Colonic mucosa (tissue), 4 donors: ENCODE measurements at places on chromosomes 3 and 15. TPM values are rescaled to one million over a fixed set of nuclear protein-coding genes. Genes with fewer than 3 reads are reported as not detected.

DNA sequence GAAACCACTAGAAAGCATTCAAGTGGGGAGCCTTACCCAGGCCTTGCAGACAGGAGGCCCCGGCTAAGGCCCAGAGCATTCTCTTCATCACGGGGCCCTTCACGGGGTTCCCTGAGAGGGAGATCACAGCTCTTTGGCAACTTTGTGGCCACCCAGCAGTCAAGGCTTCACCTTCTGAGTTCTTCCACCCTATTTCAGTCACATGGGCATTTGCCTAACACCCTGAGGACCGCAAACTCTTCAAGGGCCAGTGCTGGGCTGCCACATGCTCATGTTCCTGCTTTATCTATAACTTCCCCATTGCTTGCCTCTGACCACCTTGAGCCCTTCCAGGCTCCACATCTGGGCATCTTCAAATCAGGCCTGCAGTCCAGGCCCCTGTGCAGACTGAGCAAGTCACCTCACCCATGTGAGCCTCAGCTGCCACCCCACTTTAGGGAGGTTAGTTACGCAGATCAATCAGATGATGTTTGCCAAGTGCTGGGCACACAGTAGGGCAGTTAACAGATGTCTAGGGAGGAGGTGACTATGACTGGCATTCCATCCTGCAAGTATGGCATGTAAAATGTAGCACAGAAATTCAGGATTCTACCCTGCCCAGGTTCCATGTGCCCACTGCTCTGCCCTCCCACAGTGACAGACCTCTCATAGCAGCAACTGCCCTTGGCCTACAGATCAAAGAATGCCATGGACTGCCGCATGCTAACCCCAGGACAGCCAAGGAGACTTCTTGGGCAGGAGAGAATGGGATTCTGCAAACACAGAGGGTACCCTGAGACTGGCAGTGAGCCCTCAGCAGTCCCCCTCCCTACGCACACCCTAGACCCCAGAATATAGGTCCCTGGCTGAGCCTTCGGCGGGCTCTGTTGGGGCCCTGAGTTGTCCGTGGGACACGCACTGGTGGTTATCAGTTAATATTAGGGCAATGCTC, 37.6 kb upstream of the ZNF710 start:
- no peaks in the 10 kb centered on the region for H3K27me3 ChIP-seq
- no peak overlapping the region for H3K27ac ChIP-seq
- DNase-seq, result no peak
- no peak overlapping the region for H3K4me3 ChIP-seq

DNA sequence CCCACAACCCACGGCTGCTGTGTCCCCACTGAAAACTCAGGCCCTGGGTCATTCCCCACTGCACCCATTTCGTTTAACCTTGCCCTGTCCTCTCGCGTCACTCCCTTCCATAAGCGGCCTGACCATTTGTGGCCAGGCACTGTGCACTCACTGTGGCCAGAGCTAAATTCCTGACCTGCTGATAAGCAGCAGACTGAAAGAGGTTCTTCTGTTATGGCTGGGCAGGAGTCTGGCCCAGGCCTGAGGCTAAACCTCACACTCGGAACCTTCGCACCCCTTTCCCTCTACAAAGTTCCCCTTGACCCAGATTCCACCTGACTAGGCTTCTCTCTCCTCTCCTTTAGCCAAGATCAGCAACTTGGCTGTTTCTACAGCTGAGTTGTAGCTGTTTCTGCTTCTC, 62.3 kb downstream of the ADAMTS17 start:
- no peaks in the 10 kb centered on the region for H3K36me3 ChIP-seq
- DNase-seq, result no peak

DNA sequence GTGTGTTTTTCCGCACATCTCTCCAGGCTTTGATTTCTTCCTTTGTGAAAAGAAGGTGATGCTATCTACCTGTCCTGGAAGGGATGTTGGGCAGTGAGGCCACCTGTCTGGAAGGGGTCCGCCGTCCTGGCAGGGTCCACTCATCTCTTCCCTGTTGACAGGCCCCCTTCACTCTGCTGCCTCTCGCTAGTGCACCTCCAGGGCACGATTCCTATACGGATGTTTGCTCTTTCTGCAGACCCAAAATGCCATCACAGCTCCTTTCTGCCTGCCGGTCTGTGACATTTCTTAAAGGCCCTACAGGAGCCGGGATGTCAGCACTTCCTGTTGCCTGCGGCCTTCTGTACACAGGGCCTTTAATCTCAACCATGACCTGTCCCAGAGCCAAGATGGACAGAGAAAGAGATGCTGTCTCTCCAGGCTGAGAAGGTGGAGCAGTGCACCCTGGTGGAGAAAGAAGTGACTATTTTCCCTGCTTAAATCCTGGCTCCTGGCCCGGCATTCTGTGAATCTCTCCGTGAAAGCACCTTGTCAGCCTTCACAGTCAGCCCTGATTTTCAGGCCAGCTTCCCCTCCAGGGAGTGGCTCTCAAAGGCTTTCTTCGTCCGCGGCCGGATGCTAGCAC, 7.4 kb downstream of the FAM3D start:
- H3K4me1 ChIP-seq, result peaks cover 14% of the 10 kb centered on the region
- DNase-seq, result peak; percentile 64

GRCh38 chr15:33206366-33206765, 11.9 kb upstream of the FMN1 start:
- no peaks in the 10 kb centered on the region for H3K27me3 ChIP-seq
- H3K4me3 ChIP-seq, result no peak overlapping the region
- no peak overlapping the region for H3K27ac ChIP-seq
- no peak for DNase-seq

DNA sequence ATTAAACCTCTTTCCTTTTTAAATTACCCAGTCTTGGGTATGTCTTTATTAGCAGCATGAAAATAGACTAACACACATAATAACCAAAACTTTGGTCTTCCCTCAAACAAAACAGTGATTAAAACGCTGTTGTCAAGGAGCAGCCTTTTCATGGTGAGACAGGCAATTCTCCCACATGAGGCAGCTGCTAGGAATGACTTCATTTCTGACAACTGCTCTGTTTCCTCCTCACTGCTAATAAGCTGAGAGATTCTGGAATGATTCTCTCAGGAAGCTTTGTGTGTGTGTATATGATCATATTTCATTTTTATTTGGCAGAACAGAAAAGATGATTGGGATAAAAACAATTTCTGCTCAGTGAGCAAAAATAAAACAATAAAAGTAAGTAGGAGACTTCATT, 580.6 kb upstream of the ADAMTS9 start:
- H3K4me1 ChIP-seq, result no peaks in the 10 kb centered on the region
- no peak overlapping the region for H3K4me3 ChIP-seq
- no peaks in the 10 kb centered on the region for H3K36me3 ChIP-seq
- DNase-seq, result no peak
- H3K27me3 ChIP-seq, result no peaks in the 10 kb centered on the region

DNA sequence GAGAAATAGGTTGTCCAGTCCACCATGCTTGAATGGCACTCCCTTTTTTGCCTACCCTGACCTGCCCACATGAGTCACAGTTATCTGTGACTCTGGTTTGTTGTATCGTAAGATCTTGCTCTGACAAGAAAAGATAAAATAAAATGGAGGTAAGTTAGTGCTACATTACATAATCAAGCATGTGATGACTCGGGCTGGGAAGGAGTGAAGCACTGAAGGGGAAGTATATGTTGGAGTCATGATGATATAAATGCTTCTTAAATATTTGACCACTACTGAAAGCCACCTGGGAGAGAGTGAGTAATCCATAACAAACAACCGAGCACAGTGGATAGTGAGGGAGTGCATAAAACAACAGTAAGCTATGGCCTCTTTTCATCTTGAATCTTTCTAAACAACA, 124.4 kb downstream of the SHOX2 start:
- no peak overlapping the region for H3K27ac ChIP-seq
- no peak overlapping the region for H3K4me3 ChIP-seq
- DNase-seq, result no peak
- H3K4me1 ChIP-seq, result no peaks in the 10 kb centered on the region
- H3K36me3 ChIP-seq, result no peaks in the 10 kb centered on the region

CYP1A2 gene
- total RNA-seq, result not detected

GRCh38 chr3:56096999-56097398, 371.3 kb downstream of the ERC2 start:
- H3K27me3 ChIP-seq, result no peaks in the 10 kb centered on the region
- H3K4me1 ChIP-seq, result no peaks in the 10 kb centered on the region
- no peak overlapping the region for H3K27ac ChIP-seq
- H3K4me3 ChIP-seq, result no peak overlapping the region

GRCh38 chr3:83928391-83928790, 1030.4 kb upstream of the CADM2 start:
- no peaks in the 10 kb centered on the region for H3K36me3 ChIP-seq
- no peak overlapping the region for H3K4me3 ChIP-seq
- no peaks in the 10 kb centered on the region for H3K4me1 ChIP-seq
- no peak overlapping the region for H3K27ac ChIP-seq

GRCh38 chr15:30770759-30771158, 133.0 kb upstream of the FAN1 start:
- no peak for DNase-seq
- no peaks in the 10 kb centered on the region for H3K36me3 ChIP-seq
- no peaks in the 10 kb centered on the region for H3K27me3 ChIP-seq
- H3K4me1 ChIP-seq, result no peaks in the 10 kb centered on the region
- no peak overlapping the region for H3K4me3 ChIP-seq

DNA sequence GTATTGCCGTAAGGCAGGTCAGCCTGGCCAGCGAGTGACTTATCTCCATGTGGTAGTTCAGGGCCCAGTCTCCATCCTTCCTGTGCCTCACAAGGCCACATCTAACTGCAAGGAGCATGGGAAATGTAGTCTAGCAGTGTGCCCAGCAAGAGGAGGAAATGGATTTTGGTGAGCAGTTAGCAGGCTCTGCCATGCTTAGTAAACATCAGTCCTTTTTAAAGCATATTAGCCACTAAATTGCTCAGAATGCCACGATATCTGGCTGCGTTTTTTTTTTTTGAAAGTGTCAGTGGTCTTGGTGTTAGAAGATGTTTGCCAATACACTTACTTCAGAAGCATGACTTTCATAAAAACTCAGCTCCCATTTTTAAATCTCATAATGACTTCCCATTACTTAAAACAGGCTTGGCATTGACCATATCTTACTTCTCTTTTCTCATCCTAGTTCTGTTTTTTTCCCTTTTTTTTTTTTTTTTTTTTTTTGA, 470.2 kb upstream of the TPRG1 start:
- H3K4me3 ChIP-seq, result no peak overlapping the region
- no peak overlapping the region for H3K27ac ChIP-seq
- no peak for DNase-seq
- no peaks in the 10 kb centered on the region for H3K27me3 ChIP-seq

RETNLB gene
- 97.9 TPM for total RNA-seq

ASB14 gene
- total RNA-seq, result not detected
